ENCODE measurements at places on chromosomes 7 and 10.

- no peak for DNase-seq
These were observed 78.4 kb downstream of the PON1 start for GRCh38 chr7:95245828-95246500.

GRCh38 chr7:132142006-132142405, 434.3 kb downstream of the PLXNA4 start:
- DNase-seq: no peak

GRCh38 chr10:34574353-34574934, 240.7 kb downstream of the PARD3 start:
- DNase-seq: no peak

GRCh38 chr10:11593612-11594011, 17.8 kb downstream of the USP6NL start:
- no peak for DNase-seq

GRCh38 chr10:132357286-132358058, 25.5 kb downstream of the LRRC27 start:
- DNase-seq: no peak

DNA sequence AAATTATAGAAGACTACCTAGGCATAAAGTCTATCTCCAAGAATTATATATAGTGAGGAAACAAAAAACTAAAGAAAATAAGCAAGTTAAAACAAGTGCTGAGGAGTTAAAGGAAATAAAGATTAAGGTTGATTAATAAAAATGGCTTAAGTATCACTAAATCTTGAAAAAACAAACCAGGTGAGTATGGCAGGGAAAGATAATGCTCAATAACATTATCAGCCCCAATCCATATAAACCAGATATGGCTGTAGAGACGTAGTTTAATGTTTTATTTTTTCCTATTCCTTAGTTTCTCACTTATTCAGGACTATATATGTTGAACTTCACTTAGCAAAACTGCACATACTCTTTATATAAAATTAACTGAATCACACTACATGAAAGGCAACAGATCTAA, 4.4 kb downstream of the WASL start:
- no peak for DNase-seq

DNA sequence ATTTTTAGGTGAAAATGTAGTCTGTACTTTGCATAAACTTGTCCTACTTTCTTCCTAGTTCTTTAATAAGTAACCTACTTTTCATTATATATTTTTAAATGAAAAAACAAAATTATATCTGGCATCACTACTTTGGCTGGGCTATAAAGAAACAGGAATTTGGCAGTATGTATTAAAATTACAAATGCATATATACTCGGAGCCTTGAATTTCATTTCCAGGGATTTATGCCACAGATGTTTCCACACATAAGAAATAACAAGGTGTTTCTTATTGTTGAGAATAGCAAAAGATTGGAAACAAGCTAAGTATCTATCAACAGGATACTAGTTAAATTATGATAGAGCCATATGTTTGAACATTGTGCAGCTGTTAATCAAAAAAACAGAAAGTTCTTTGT, 2.2 kb upstream of the ARHGAP12 start:
- DNase-seq: no peak

DNA sequence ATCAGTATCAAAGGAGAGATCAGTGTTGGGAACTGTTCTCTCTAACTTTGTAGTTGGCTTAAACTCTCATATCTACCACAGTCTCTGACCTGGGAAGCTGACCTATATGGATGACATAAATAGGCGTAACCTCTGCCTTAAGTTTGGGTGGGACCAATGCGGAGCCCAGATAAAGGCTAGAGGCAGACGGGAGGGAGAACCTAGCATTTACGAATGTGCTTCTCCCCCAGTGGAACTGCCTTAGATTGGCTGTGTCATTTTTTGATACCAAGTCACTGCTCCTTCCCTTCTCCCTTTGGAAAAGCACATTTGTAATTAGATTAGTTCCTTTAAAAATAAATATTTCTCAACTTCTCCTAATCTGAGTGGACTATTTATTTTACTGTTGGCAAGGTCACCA, 23.7 kb upstream of the LRRN3 start:
- no peak for DNase-seq

- DNase-seq: no peak
These were observed 8.3 kb downstream of the FAM204A start for GRCh38 chr10:118333871-118334270.

DNA sequence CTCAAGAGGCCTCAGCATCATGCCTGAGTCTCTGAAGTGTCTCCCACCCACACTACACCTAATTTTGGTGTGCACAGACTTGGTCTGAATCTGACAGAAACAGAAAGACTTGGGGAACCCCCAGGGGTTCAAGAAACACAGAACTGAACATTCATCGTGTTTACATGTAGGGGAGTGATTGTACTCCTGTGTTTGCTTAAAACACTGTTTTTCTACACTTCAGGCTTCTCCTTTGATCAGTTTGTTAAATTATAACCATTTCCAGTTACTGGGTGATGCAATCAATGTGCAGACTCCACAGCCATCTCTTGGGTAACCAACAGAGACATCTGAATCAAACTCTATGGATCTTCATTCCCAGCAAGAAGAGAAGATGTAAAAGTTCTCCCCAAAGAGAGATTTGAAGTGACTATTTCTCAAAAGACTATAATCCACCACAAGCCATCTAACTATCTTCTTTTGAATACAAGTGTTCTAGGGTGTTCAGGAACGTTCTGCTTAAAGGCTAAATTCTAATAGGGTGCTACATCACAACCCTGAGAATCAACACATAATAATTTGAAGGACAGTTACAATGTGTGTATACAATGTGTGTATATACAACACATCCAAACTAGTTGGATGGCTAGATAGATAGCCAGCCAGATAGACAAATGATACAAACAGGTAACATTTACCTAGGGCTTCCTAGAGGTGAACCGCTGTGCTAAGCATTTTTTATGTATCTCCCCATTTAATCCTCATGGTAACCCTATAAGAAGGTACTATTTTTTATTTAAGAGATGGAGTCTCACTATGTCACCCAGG, 34.2 kb downstream of the DNAJC12 start:
- no peak for DNase-seq

DNA sequence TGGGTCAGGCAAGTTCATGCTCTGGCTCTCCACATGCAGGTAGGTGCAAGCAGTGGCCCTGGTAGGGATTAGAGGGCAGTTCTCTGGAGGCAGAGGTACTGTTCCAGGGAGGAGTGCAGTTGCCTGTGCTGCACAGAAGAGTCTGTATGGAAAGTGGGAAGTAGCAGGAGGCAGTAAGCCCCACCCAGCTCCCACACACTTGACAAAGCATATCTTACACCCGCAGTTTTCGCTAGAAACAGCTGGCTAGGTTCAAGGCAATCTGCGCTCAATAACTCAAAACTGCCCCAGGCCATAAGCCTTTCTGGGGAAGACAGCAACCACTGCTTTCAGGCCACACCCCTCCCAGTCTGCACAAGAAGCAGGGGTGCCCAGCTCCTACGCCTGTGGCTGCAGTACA, 33.1 kb upstream of the ARMC3 start:
- no peak for DNase-seq

DNA sequence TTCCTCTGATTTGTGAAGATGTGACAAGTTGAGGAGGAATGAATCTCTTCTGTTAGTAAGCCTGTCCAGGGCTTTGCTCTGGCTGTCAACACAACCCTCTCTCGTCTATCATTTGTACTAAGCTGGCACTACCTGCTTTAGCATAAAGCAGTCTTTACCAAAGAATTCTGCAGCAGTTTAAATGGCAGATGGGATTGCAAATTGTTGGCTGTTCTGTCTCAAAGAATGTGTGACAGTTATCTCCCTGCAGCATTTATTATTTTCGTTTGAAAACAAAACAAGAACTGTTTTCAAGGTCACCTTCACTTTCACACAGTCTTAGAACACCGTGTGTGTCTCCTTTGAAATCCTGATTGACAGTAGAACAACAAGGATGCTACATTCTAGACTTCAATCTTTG, 4.8 kb upstream of the LAMB1 start:
- no peak for DNase-seq

GRCh38 chr7:80711531-80711930, 73.1 kb downstream of the CD36 start:
- no peak for DNase-seq

DNA sequence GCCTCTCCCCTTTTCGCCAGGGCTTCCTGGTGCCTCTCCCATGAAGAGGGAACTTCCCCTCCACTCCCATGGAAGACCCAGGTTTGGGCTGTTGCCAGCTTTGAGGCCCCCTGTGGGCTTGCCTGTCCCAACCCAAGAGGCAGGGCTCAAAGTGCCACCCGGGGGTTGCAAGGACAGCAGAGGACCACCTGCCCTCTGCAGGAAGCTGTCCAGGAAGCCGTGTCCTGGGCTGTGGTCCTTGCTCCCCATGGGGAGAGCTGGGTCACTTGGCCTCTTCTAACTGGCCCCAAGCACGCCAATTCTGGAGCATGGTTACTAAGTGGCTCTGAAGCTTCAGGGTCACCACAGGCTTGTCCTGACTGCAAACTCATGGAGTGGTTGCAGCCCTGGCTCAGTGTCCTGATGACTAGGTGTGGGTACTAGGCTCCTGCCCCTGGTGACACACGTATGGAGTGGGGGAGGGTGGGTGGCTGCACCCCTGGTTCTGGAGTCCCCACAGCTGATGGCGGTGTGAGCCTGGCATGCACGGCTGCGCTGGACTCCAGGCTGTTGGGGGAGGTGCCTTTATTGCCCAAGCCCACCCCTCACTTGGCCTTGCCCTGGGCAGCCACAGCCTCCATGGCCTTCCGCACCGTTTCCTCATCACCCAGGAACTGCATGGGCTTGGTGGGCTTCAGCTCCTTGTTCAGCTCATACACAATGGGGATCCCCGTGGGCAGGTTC, 3.0 kb downstream of the PGAM2 start:
- DNase-seq: no peak

- no peak for DNase-seq
These were observed 104.0 kb downstream of the ZNF22 start for GRCh38 chr10:45104674-45105073.

DNA sequence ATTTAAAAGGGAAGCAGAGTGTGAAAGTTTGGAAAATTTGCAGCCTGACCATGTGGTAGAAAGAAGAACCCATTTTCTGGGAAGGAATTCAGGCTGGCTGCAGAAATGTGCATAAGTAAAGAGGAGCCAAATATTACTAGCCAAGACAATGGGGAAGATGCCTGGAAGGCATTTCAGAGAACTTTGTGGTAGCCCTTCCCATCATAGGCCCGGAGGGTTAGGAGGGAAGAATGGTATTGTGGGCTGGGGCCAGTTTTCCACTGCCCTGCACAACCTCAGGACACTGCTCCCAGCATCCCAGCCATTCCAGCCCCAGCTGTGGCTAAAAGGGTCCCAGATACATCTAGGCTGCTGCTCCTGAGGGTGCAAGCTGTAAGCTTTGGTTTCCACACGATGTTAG, 278.5 kb upstream of the BMPER start:
- no peak for DNase-seq

- no peak for DNase-seq
These were observed 126.2 kb downstream of the MDFIC start for GRCh38 chr7:115047958-115048720.

DNA sequence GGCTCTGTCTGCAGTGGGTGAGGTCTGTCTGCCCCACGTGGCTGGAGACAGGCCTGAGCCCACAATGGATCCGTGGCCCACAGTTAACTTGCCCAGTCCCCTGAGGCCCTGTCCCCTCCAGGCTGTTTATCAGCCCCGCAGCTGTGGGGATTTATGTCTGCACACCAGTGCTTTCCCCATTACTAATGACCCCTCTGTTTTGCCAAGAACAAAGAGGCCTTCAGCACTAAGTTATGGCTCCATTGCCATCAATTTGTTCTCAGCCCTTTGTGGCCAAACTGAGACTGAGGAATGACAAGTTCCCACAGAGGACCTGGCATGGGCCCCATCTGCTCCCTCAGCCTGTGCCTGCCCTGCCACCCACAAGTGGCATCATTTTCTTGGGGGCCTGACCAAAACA, 138.2 kb downstream of the C10orf105 start:
- no peak for DNase-seq

GRCh38 chr10:43419997-43420368, 11.0 kb upstream of the HNRNPF start:
- no peak for DNase-seq

DNA sequence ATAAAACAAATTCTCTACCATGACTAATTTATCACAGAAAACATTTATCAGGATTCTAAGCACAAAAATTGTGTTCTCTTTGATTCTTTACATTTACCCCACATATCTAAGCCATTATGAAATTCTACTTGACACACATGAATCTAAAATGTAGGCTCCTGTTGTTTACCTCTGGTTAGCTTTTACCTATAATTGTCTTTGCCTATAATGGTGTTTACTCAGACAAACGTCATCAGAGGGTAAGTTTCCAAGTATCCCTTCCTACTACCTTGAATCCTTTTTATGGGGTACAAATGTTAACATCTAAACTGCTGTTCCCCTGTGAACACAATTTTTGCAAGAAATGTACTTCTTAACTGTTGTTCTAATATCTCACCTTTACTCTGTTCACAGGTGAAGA, 63.5 kb downstream of the MINDY3 start:
- no peak for DNase-seq

DNA sequence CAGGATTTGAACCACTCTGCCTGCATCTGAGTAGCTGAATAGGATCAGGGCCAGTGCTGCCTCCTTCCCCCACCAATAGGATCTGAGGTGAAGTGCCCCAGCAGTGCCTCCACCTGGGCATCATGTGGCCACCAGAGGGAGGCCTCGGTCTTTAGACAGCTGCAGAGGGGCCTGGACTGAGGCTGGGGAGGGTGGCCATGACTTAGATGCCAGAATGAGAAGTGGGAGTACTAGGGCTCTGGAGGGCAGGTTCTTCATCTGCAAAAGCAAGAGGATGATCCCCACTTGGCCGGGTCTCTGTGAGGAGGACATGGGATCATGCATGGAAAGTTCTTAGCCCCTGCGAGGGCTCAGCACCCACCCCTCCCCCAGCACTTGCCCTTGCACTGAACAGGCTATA, 56.9 kb downstream of the NEUROG3 start:
- no peak for DNase-seq

DNA sequence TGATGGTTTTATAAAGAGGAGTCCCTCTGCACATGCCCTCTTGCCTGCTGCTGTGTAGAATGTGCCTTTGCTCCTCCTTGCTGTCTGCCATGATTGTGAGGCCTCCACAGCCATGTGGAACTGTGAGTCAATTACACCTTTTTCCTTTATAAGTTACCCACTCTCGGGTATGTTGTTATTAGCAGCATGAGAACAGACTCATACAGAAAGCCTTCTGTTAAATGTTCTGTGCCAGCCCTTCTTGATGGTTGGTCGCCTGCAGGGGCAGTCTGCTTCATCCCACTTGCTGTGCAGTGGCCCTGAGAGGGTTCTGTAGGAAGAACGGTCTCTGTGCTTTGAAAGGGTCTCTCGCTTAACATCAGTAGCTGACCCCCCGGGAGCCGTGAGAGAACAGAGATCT, 248.9 kb upstream of the IGFBP3 start:
- DNase-seq: no peak

GRCh38 chr7:83451501-83452045, 197.4 kb downstream of the SEMA3E start:
- no peak for DNase-seq

- no peak for DNase-seq
These were observed 118.2 kb downstream of the ST7 start for GRCh38 chr7:117071551-117071950.

GRCh38 chr10:14129770-14130169, 201.0 kb downstream of the FRMD4A start:
- DNase-seq: no peak

Measured in SIG-M5 (cell line).